GM10248 (cell line): ENCODE measurements at places on chromosomes 1 and 21.

- DNase-seq, result peak; percentile 11
These were observed 39.6 kb downstream of the UCHL5 start for GRCh38 chr1:193019442-193020026.

DNA sequence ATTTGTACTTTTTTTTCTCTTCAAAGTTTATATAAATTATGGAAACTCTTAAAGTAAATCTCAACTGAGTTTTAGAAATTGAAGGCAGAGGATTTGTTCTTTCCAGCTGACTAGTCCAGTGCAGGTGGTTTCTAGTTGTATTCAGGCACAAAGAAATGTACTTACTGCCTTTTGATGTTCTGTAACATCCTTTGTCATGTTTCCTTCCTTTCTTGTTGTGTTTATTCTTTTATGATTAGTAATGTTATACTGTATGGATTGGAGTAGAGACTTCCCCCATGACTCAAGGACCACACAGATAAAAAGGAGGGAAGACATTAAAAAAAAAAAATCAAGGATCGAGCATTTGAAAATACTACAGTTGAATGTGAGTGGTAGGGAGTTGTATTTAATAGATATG is 8.0 kb downstream of the HIPK1 start:
- DNase-seq, result no peak

- DNase-seq, result no peak
These were observed 13.4 kb upstream of the KIAA1614 start for GRCh38 chr1:180899262-180899661.

GRCh38 chr1:203031467-203031866 is 5.2 kb downstream of the PPFIA4 start:
- no peak for DNase-seq

GRCh38 chr1:246034630-246035029 is 472.4 kb downstream of the SMYD3 start:
- DNase-seq, result no peak

DNA sequence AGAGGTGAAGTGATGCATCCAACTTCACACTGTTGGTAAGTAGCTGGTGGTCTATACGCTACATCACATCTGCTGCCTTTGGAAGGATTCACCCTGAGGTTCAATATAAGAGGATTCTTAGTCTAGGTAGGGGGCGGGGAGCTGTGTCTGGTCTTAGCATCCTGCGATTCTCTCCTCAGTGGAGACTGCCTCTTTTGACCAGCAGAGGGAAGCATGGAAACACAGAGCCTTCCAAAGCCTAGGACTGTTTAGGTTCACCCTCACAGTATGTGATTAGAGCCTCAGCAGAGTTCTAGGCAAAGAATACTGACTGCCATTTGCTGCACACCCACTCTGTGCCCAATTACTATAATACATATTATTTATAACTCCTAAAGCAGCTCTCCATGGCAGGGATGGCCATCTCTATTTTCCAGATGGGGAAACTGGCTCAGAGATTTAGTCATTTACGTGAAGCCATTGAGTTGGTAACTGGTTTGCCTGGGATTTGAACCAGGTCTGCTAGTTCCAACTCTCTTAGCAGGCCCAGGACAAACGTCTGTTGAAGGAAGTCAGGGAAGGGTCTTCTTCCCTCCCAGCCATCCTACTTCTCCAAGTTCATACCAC is 28.9 kb upstream of the EFCAB14 start:
- peak; percentile 20 for DNase-seq

DNA sequence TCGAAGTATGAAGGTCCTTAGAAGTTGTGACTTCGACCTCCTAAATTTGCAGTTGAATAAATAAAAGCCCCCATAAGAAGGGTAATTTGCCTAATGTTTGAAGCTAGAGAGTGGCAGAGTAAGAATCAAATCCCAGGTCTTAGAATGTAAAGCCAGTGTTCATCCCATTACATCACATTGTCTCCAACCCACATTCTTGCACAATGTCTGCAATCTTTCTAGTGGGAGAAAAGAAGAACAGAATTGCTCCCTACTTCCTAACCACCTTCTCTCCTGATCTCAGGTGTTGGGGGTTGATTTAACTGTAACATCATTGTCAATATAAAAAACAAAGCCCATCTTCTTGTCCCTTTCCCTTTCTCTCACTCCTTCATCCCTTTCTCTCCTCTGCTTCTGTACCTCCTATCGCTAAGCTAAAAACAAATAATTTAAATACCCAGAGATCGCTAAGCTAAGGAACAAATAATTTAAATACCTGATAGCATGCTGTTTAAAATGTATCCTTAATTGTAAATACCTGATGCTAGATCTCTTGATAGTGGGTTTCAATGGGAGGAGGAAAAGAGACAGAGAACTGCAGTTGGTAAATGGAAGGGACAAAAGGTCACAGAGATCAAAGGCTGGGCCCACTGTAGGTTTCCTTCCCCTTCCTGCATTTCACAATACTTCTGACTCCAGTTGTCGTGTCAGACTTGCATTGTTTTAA is 32.1 kb upstream of the CCDC190 start:
- DNase-seq, result no peak

GRCh38 chr1:28326515-28326914 is 2.3 kb upstream of the MED18 start:
- DNase-seq, result no peak

GRCh38 chr1:100232156-100232555 is 17.5 kb downstream of the DBT start:
- no peak for DNase-seq

- DNase-seq, result no peak
These were observed 45.4 kb upstream of the FOXO6 start for GRCh38 chr1:41315871-41316270.

- no peak for DNase-seq
These were observed 101.3 kb downstream of the TGFBR3 start for GRCh38 chr1:91784616-91785015.

DNA sequence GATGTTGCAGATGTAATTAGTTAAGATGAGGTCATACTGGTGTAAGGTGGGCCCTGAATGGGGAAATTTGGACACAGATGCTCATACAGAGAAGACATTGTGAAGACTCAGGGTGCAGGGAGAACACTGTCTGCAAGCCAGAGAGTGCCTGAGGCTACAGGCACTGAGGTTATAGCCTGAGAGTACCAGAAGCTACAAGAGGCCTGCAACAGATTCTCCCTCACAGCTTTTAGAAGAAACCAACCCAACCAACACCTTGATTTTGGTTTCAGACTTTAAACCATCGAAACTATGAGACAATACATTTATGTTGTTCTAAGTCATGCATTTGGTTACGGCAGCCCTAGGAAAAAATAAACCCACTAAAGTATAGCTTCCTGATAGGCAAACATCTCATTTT is 321.7 kb upstream of the USP25 start:
- peak; percentile 26 for DNase-seq

GRCh38 chr1:205535096-205535495 is 30.6 kb downstream of the CDK18 start:
- DNase-seq, result no peak

DNA sequence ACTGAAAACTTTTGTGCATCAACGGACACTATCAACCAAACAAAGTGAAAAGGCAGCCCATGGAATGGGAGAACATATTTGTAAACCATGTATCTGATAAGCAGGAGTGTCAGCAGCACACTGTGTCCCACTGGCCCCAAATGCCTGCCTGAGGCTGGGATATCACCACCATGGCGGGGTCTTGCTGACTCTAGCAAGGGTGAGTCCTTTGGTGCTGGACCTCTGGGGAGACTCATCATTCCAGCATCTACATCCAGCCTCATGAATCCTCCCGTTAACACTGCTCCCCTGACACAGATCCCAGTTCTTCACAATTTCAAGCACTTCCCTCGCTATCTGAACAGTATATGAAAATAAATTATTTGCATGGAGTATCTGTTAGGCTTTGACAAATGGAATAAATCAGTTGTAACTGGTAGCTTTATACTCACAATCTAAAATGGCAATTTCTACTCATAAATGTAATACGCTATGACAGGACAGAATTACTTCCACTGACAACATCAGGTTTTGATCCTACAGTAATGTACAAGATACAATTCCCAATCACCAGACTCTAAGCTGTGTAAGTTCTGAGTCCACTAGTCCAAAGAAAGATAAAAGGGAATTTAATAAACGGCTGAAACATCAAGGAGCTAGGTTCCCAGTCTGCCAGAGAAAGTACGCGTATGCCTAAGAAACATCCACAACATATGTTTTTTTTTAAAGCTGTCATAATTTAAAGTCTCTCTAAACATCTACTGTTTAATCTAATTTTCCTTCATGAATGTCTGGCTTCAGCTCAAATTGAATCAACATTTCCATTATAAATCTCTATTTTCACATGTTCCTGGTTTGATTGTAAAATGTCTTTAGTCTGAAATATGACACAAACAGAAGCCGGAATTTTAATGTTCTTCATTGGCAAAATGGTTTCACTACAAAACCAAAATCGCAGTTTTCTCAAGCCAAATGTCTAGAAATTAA is 95.1 kb downstream of the SIPA1L2 start:
- no peak for DNase-seq

DNA sequence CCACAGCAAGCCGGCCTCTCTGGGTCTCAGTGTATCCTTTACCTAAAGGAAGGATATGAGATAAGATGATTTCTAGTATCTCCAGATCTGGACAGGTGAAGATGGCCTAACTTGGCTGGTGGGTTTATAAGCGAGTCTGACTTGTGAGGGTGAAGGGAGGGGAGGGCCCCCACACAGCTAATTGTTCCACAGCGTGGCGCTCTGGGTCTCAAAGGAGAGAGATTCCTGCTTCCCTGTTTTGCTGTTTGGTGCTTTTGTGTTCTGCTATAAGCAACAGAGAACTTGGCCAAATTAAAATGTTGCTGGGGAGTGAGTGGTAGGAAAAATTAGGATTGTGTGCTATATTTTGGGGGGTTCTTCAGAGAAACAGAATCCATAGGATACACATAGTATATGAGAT is 28.9 kb upstream of the NLRP3 start:
- DNase-seq, result no peak

- DNase-seq, result no peak
These were observed 14.1 kb upstream of the KIAA1614 start for GRCh38 chr1:180898441-180899219.

GRCh38 chr1:27049607-27050006 is 37.0 kb upstream of the TENT5B start:
- no peak for DNase-seq

DNA sequence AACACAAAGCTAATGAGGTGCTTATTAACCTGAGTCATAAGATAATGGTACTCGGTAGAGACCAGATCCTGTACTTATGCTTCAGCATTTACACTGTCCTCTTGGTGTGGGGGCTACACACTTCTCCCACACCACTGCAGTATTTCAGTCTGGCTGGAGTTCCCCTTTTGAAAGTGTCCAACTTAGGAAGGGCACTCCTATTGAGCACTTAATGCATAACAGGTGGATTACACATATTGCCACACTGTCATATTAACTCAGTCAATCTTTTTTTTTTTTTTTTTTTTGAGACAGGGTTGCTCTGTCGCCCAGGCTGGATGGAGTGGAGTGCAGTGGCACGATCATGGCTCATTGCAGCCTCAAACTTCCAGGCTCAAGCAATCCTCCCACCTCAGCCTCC is 1.5 kb downstream of the GPATCH4 start:
- DNase-seq, result no peak

DNA sequence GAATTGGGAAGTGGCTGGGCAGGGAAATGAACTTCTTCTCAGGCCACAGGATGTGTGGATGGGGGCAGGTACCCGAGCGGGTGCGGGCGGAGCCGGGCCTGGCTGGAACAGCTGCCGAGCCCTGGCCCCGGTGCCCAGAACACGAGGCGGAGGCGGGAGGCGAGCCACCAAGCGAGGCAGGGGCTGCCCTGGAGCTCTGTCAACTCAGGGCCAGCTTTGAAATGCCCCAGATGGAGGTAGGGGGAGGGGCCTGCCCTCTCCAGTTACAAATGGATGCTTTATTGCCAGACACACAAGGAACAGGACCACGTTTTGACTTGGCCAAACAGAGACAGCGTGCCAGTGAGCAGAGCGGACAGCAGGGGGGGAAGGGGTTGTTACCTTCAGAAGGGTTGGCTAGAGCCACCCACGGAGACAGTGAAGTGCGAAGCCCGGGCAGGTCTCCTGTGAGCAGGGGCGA is 240.4 kb downstream of the SDCCAG8 start:
- no peak for DNase-seq

DNA sequence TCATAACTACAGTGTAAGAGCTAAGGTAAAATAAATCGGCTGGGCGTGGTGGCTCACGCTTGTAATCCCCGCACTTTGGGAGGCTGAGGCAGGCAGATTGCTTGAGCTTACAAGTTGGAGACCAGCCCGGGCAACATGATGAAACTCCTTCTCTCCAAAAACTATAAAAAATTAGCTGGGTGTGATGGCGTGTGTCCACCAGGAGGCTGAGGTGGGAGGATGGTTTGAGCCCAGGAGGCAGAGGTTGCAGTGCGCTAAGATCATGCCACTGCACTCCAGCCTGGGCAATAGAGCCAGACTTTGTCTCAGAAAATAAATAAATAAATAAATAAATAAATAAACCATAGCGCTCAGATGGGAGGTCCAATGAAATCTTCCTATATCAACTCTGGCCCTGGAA is 16.7 kb upstream of the FAM110D start:
- DNase-seq, result no peak

- no peak for DNase-seq
These were observed 209.7 kb downstream of the PATJ start for GRCh38 chr1:61951731-61952580.

DNA sequence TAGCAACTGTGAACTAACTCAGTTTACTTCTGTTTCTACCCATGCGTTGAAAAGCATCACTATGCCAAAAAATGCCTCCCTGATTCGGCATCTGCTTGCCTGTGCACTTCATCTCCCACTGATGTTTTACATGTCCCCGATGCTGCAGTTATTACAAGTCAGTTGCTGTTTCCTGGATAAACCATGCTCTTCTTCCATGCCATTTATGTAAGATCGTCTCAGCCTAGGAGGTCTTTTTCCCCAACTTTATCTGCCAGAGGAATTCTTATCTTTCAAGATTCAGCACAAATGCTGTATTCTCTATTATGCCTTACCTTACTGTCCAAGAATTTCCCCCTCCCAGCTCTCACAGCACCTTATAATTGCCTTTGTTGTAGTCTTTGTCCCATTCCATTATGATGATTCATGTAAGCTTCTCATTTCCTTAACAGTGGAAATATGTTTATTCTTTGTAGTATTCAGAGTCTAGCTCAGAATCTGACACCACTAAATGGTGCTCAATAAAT is 30.0 kb downstream of the PRKACB start:
- no peak for DNase-seq

GRCh38 chr1:188489336-188490112 is 1660.8 kb downstream of the PLA2G4A start:
- DNase-seq, result no peak
